Hindlimb muscle (tissue), 1 donor: ENCODE measurements at places on chromosomes 4 and X.

GRCh38 chr4:102620697-102621497 lies 119.7 kb downstream of the NFKB1 start:
- peak; percentile 56 for DNase-seq

GRCh38 chrX:103607364-103608305 lies at the start of gene TCEAL3:
TSS of gene TCEAL3 (plus strand) at chrX:103607963. CDS start at chrX:103609065, 1,102 bp downstream.
- DNase-seq = peak; percentile 29

GRCh38 chr4:38237139-38237538 lies 276.9 kb downstream of the PTTG2 start:
- no peak for DNase-seq

- no peak for DNase-seq
These were observed 61.7 kb downstream of the HADH start for GRCh38 chr4:108051343-108051742.

GRCh38 chr4:61445374-61446063 lies 245.4 kb downstream of the ADGRL3 start:
- DNase-seq = no peak

DNA sequence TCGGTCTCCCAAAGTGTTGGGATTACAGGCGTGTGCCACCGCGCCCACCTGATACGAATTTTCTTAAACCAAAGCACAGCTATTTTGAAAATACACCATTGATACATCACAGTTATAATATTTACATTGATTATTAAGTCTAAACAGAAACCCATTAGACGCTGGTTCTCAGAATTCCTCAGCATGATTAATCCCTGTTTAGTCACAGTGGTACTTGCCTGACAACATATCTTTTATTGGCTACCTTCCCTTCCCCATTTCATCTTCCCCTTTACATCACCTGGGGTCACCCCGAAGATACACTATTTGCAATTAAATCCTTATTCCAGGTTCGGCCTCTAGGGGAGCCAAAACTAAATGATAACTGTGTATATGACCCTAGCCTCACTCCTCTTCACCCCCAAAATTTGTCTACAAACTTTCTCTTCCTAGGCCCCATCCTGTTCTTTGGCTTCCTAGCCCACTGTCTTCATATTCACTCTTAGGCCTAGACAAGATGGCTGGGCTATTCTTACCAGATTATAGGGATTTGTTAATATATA lies 36.8 kb upstream of the IL1RAPL1 start:
- DNase-seq = no peak

DNA sequence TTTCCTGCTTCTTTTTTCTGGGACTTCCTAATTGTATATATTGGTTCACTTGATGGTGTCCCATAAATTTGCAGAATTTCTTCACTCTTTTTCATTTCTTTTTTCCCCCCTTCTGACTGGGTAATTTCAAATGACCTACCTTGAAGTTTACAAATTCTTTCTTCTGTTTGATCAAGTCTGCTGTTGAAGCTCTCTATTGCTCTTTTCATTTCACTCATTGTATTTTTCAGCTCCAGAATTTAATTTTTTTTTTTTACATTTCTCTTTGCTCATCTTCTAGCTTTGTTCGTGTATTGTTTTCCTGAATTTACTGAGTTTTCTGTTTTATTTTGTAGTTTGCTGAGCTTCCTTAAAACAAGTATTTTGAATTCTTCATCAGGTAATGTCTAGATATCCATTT lies 61.7 kb upstream of the SRD5A3 start:
- no peak for DNase-seq

DNA sequence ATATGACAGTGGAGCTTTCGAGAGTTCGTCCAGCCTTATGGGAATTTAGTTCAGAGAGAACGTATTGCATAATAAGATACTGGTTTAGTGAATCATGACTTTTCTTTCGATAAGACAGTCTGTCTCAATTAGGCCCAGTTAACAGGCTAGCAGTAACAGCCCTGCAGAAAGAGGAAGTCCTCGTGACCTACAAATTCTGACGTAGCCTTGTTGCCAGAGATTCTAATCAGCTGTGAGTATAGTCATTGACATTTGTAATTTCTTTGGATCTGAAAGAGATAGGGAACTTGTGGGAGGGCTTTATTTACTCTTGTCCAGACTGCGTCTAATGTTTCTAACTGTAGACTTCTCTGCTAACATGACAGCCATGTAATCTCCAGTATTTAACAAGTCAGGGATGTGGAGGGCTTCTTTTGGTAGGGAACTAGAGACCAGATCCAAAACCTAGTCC lies 15.8 kb downstream of the ART3 start:
- DNase-seq = peak; percentile 20

DNA sequence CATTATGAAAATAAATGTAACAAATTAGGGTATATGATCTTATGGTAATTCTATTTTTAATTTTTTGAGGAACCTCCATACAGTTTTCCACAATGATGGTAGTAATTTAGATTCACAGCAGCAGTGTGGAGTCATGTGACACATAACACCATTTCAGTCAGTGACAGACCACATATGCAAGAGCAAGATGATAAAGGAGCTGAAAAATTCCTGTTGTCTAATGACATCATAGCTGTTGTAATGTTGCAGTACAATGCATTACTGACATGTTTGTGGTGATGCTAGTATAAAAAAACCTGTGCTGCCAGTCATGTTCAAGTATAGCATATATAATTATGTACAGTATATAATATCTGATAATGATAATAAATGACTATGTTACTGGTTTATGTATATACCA lies 28.5 kb downstream of the EMCN start:
- no peak for DNase-seq

- DNase-seq = no peak
These were observed 66.5 kb downstream of the SHROOM4 start for GRCh38 chrX:50747471-50747900.

DNA sequence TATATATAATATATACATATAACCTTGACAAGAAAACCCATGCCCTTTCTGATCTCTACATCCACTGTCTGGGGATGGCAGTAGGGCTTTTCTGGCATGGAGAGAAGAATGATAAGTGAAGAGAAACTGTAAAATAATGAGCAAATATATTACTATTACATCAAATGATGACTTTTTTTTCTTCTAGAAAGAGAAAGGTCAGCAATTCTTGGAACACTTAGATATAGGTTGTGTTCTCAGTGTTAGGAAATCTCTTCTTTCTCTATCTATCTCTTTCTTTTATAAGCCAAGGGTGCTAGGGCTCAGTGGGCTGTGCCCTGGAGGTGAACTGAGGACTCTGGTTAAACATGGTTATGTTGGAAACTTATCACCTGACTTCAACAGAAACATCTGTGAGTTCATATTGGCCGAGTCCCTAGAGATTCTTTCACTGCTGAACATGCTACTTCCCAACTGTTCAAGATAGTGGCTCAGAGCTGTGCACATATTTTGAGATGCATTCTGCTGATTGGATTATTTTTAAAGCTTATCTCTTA lies 265.1 kb downstream of the GBA3 start:
- no peak for DNase-seq

DNA sequence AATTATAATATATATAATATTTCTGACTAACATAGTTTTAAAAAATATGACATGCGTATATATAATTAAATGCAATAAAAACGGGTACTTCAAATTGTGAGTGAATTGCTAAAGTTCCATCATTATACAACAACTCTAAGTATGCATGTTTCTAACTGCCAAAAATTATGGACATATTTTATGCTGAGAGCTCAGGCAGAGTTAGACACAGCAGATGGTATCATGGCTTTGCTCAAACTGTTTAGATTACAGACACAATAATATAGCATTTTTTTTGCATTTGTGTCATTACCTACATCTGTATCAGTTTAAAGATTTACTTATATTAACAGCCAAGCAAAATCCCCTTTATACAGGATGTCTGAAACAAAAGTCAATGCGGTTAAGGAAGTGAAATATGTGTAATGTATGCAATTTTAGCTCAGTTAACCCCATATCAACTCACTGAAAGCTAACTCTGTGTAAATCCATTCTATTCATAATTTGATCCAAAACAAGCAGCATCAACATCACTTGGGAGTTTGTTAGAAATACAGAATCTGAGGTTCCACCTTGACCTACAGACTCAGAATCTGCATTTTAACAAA lies 119.1 kb upstream of the CNKSR2 start:
- peak; percentile 0 for DNase-seq

DNA sequence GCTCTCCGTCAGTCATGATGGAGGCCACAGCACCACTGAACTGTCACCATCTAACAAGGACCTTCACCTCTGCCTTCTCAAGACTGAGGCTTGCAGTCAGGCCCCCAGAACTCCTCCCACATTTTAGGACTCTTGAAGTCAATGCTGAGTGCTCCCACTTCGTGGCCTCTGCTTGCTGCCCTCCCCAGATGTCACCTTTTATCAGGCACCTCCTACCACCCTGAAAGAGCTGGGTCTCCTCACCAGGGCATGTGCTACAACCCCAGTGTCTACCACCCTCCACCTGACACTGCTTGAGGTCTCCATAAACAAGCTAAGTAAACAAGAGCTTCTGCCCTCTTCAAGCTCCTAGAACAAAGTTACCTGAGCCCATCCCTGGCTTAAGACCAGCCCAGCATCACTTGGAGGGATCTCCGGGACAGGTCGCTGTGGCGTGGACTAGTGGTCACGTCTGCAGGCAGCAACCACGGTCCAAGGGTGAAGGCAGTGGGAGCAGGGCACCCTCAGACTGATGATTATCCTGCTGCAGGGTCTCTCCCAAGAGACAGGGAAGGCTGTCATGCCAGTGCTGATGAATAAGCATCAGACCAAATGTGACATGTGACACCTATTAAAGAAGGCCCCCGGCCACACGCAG lies 7.7 kb upstream of the FAM53A start:
- DNase-seq = no peak

DNA sequence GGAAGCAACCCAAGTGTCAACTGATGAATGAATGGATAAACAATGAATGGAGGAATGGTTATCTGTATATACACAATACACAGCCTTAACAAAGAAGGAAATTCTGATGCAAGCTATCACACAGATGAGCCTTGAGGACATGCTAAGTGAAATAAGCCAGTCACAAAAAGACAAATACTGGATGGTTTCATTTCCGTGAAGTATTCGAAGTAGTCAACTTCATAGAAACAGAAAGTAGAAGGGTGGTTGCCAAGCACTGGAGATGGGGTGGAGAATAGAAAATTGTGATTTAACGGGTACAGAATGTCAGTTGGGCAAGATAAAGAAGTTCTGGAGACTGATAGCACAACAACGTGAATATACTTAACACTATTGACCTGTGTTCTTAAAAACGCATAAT lies 28.2 kb downstream of the CENPU start:
- no peak for DNase-seq

GRCh38 chr4:176792326-176793059 lies at the start of gene VEGFC:
TSS of gene VEGFC (minus strand) at chr4:176792922. CDS start at chr4:176792311, 611 bp downstream.
- DNase-seq = no peak

- no peak for DNase-seq
These were observed 43.5 kb downstream of the ASIC5 start for GRCh38 chr4:155822572-155822971.

DNA sequence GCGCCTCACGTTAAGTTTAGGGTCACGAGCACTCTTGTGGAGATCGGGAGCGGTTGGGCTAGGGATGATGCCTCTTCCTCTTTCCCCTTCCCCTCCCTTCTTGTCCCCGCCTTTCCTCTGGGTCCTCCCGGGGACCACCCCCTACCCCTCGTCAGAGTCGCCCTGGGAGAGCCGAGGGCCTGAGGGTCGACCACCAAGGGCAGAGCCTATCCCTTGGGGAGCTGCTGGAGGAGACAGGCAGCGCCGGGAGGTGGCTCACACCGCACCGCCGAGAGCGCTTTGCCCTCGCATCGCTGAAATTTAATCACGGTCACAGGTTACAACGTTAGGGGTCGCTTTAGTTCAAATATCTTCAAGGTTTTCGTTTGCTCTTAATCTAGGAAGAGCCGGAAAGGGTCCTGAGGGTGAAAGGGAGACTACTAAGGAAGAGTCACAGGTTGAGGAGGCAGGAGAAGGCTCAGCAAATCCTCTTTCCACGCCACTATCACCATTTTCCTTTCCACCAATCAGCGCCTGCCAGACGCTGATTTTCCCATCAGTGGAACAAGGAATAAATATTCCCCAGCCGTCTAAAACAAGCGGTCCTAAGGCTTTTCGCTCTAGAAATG lies 528 bp upstream of the SNCA start:
- no peak for DNase-seq

- no peak for DNase-seq
These were observed 83.1 kb upstream of the DDX3X start for GRCh38 chrX:41250867-41251266.
